ENCODE measurements at places on chromosomes 7 and 10.

DNA sequence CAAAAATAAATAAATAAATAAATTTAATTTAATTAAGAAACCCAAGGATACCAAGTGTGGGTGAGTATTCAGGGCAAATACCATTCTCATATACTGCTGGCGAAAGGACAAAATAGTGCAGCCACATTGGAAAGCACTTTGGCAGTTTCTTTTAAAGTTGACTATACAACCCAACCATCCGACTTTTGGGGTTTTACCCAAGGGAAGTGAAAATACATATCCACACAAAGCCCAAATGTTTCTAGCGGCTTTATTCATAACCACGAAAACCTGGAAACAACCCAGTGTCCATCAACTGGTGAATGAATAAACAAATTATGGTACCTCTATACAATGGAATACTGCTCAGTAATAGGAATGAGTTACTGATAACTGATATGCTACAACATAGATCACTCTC, 36.2 kb upstream of the OGDHL start:
- DNase-seq, result no peak

- DNase-seq, result no peak
Observed at GRCh38 chr7:132118641-132119040, 457.6 kb downstream of the PLXNA4 start.

GRCh38 chr10:101146392-101147251, 15.5 kb downstream of the TLX1 start:
- no peak for DNase-seq

DNA sequence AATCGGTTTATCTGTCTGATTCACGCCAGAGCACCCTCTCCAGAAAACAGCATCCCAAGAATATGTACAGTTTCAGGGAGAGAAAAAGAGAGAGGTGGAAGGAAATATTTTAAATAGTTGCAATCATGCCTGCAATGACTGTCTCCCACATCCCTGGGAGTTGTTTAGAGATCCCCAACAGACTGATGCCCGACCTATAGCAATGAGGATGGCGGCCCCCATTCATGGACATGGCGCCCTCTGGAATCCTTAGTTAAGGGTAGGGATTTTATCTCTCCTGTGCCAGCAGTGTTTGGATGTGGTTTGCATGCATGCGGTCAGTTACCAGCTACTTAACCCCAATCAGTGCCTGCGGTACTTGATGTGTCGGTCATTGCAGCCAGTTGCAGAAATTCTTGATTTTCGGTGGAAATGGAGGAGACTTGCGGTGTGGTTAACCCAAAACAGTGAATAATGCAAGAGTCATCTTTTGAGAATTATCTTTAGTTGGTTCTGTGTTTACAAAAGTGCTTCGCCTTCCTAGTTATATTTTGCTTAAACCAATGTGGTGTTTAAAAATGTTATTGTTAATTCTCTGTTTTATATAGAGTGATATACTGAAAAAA, 186.0 kb upstream of the TCF7L2 start:
- DNase-seq, result no peak

DNA sequence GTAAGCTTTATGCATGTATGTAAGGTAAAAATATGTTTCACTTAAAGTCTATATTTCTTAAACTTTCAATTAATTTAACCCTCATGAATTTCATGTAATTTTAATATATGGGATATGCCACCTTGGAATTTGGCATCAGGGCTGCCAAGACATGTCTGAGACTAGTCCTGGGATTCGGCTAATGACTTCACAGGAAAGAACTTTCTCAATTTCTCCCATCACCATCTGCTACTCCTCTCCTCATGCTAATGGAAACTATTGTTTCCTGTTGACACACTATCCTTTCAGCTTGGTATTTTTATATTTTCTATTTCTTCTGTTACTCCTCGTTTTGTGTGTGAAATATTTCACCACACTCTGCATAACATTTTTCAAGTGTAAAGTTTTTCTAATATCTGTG, 205.9 kb downstream of the ARL4A start:
- DNase-seq, result no peak

DNA sequence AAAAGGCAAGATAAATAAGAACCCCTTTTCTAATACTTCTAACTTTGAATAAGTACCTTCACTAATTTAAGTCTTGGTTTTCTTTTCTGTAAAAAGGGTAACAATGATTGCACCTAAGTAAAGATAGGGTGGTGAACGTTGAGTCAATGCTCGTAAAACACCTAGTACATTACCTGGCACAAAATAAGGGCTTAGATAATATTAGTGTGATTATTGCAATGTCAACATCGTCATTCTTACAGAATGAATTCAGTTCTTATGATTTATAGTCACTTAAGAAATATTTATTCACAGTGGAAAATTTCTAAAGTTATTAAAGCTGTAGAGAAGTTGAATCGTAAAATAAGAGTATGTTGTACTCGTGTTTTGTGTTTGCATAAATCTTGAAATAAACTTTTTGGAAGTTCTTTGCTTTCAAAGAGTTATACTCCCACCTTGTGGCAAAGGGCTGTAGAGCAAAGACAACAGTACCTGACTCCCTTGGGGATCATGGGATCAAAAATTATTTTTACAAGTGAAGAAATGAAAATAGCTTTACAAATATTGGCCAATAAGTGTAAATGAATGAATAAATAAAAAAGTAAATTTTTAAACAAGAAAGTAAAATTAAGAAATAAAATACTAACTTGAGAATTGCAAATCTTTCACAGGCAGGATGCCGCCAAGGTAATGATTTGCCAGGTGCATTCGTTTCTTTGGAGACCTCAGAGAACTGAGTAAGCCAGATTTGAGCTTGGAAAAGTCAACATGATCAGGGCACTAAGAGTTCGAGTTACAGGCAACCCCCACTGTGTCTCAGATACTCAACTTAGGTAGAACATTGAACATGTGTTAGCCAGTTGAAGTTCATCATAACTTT, 285.8 kb upstream of the CACNA2D1 start:
- DNase-seq, result no peak

DNA sequence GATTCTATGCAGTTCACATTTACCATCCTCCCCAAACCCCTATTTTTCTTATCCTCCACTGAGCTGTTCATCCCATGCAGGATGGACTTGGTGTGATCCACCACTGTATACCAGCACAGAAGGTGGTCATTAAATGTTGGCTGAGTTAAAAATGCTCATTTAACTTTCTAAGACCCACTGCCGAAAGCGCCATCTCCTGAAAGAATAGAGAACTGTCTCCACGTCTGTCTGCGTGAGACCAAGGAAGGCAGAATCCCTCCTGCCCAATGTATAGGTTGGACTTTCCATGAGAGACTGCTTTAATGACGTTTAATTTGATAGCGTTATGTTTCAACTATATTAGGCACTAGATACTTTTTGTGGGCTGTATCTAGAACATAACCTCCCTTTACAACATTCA, 124.3 kb downstream of the GPAM start:
- DNase-seq, result no peak

- DNase-seq, result no peak
Observed at GRCh38 chr7:30799976-30800661, 28.9 kb downstream of the MINDY4 start.

GRCh38 chr7:97757824-97758223, 25.9 kb downstream of the TAC1 start:
- DNase-seq, result no peak

DNA sequence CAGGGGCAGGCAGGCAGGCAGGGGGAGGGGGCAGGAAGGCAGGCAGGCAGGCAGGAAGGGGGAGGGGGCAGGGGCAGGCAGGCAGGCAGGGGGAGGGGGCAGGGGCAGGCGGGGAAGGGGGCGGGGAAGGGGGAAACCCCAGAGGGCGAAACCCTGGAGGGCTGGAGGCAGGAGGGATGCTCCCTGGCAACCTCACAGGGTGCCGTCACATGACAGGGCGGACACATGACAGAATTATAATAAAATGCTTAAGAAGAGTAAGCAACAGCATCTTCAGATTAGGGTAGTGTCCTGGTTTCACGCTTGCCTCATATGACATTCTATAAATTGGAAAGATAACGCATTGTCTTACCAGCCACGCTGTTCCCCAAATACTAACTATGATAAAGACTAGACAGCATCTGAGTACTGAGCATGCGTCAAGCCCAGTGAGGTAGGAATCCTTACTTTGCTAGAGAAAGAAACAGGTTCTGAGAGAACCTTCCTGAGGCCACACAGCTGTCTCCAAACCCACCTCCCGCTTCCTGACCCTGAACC, 131.6 kb downstream of the DIP2C start:
- DNase-seq, result no peak

DNA sequence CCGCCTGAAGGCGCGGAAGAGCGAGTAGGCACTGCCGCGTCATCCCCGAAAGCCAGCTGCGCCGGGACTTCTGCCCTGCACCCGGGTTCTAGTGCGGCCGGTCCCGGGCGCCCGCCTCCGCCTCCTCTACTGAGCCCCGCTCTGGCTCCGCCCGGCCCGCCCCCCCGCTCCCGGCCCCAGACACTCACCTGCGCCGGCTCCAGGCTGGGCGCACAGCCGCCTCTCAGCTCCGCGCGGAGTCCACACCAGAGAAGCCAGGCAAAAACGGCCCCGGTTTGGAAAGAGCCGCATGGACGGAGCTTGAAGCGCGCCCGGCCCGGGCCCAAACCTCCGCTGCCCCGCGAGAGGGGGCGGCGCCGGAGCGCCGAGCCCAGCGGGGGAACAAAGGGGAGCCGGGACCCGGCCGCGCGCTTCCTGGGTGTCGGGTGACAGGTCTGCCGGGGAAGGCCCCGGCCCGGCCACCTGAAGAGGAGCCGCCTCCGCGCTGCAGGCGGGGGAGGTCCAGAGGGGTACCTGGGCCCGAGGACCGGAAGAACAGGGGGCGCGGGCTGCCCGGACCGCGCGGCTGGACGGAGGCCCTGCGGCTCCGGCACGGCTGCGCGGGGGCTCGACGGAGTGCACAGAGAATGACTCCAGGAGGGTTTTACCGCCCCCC, 168.2 kb downstream of the NRF1 start:
- no peak for DNase-seq

DNA sequence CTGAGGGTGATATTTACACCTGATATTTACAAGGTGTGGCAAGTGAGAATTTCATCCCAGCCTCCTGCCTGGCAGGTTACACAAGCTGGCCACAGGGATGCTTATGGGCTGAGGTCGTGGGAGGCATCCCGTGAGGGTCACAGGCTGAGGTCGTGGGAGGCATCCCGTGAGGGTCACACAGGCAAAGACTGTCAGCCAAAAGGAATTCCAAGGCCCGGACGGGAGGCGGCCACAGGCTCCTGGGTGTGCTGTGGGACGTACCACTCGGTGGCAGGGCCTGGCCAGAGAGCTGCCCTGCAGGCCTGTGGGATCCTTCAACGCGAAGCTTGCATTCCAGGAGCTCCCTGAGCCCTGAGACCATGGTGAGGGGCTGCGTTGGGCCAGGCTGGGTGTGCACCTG, 460.6 kb downstream of the DNAJB6 start:
- no peak for DNase-seq
